Naive thymus-derived CD8-positive, alpha-beta T cell (primary cell): ENCODE measurements at places on chromosomes 4 and X.

DNA sequence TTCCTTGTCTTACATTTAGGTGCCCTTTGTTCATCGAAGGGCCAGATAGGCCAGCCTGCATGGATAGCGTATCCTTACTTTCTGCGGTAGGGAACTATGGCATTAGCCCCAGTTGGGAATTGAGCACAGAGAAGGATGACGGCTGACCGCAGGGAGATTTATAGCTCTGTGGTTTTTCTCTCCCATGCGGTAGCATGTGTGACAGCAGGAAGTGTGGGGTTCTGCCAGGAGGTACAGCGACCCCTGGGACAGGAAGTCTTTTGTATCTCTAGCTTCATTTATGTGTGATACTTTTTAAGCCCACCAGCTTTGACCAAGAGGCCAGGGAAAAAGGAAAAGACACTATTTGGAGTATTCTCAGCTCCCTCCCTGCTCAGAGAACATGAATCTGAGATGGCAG is 33.1 kb downstream of the GAB3 start:
- no peak for DNase-seq

- no peak for DNase-seq
Observed at GRCh38 chrX:18151157-18151556, 69.5 kb downstream of the BEND2 start.

DNA sequence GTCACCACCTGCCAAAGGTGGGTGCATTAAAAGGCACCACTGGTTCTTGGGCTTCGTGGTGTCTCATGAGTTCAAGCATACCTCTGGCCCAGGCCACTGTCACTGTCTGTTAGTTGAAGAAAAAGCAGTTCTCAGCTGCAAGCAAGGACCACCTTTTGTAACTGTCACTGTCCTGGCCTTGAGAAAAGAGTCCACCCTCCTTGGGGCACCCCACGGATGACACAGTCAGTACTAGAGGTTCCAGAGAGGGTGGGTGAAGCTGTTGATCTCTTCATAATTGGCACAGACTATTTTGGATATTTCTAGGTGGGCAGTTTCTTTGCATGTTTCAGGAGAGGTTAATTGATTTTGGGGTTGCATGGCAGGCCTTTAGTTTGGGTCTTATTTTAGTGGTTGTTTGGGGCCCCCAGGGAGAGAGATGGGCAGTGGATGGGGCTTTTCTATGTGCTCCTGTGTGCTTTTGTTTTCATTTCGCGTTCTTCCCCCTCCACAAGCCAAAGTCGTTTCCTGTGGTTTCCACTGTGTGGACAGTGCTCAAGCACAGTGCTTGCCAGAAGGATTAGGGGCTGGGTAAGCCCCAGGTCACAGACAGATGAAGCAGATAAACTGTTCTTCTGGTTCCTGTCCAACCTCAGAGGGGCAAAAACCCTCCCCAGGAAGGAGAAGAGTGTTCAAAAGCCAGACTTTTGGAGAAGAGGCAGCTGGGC is 156.2 kb upstream of the PPP1R2C start:
- no peak for DNase-seq

DNA sequence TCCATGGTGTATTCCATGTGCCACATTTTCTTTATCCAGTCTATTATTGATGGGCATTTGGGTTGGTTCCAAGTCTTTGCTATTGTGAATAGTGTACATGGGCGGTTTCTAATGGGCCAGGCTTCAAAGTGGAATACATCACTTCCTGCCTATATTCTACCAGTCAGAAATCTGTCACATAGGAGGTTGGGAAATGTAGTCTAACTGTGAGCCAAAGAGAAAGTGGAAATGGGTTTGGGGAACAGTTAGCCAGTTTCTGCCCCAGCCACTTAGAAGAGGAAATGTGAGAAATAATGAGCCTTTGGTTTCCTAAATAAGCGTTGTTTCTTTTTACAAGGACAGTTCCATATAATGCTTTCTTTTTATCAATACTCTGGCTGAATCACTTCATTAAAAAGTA is 85.1 kb upstream of the AP1S2 start:
- no peak for DNase-seq
